ENCODE measurements at places on chromosomes 1 and 21.
A peak's percentile ranks its signal among the peaks of the same experiment; 100 is the strongest.

GRCh38 chr1:111837393-111837792 is 81.7 kb downstream of the DDX20 start:
- DNase-seq = no peak

GRCh38 chr1:72278461-72278860 is 3.9 kb downstream of the NEGR1 start:
- DNase-seq = no peak

DNA sequence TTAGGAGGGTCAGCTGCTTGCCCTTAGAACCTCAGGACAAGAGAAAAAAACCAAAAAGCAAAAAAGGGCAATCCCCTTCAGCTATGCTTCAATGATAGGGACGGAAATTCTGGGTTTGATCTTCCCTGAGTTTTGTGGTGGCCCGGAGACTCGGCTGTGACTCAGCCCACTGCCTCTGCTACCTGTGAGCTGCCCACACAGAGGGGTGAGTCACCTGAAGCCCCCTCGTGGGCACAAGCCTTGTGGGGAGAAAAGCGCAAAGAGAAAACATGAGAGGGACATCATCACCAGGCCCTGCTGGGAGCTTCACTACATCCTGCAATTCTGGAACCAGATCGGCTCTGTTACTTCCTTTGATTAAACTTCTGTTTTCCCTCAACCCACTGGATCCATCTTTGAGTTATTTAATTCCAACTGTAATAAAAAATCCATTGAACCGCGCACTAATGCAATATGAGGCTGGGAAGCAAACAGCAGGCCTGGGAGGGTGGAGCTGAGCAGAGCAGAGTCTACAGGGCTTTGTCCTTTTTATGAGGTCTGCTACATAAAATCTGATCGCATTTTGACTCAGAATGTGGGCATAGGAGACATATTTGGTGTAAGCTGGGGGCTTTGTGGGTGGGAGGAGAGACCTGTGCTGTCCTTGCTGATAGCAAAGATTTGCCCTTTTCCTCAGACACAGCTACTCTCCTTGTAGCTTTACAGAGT is 58.7 kb upstream of the STUM start:
- no peak for DNase-seq

DNA sequence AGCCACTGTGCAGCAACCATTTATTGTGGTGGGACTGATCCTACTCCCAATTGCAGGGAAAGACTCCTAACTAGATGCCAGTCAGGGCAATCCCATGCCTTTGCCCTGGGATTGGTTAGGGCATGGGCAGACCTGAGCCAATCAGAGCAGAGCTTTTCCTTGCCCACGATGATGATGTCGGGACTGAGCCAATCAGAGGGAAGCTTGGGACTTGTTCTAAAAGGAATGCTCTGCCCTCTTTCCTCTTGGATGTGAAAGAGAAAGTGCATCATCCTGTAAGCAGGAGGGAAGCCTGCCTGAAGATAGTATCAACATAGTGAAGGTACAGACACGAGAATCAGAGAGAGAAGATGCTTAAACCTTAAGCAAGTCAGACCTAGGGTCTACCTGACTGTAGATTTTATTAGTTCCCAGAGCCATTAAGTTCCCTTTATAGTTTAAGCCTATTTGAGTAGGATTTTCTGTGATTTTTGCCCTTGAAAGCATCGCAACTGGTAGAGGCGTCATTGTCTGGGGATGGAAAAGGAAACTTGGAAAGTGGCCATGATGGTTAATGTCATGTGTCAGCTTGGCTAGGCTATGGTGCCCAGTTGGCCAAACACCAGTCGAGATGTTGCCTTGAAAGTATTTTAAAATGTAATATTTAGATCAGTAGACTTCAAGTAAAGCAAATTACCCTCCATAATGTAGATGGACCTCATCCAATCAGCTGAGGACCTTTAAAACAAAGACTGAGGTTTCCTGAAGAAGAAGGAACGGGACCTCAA is 19.9 kb downstream of the IRF2BP2 start:
- peak; percentile 57 for DNase-seq

GRCh38 chr1:228085287-228085951 is 2.9 kb downstream of the ARF1 start:
- no peak for DNase-seq
